ENCODE measurements at places on chromosomes 4 and X.

DNA sequence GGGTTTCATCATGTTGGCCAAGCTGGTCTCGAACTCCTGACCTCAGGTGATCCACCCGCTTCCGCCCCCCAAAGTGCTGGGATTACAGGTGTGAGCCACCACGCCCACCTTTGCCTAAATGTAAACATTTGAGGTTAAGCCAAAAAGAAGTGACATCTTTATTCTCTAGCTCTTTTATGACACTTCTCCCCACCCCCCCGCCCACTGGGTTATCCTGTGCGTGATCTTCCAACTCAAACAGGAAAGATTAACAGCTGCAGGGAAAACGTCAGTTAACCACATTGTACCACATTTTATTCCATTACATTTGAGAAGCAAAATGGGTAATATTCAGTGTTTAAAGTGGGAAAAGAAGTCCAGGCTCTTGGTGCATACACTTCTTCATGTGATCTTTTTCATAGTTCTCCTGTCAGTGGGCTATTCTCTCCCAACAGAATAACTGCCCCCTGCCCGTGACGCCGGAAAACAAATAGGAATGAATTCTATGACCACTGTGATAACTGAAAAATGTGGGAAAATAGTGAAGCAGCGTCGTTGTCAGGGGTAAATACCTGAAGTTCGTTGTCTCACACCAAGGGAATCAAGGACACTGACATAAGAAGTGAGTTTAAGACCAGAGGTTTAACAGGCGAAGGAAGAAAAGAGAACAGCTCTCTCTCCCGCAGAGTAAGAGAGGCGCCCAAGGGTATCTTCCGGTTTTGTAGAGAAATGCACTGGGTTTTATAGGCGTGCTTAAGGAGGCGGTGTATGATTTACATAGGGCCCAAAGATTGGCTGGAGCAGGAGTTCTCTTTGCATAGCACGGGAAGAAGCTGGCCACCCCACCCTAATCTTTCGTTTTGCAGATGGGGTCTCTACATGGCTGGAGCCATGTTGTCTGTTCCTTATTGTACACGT is 9.7 kb upstream of the SRD5A3 start:
- no peak for DNase-seq

GRCh38 chr4:100926039-100926717 is 408.4 kb upstream of the EMCN start:
- no peak for DNase-seq

- no peak for DNase-seq
Observed at GRCh38 chr4:158043971-158044618, 128.7 kb downstream of the GASK1B start.

DNA sequence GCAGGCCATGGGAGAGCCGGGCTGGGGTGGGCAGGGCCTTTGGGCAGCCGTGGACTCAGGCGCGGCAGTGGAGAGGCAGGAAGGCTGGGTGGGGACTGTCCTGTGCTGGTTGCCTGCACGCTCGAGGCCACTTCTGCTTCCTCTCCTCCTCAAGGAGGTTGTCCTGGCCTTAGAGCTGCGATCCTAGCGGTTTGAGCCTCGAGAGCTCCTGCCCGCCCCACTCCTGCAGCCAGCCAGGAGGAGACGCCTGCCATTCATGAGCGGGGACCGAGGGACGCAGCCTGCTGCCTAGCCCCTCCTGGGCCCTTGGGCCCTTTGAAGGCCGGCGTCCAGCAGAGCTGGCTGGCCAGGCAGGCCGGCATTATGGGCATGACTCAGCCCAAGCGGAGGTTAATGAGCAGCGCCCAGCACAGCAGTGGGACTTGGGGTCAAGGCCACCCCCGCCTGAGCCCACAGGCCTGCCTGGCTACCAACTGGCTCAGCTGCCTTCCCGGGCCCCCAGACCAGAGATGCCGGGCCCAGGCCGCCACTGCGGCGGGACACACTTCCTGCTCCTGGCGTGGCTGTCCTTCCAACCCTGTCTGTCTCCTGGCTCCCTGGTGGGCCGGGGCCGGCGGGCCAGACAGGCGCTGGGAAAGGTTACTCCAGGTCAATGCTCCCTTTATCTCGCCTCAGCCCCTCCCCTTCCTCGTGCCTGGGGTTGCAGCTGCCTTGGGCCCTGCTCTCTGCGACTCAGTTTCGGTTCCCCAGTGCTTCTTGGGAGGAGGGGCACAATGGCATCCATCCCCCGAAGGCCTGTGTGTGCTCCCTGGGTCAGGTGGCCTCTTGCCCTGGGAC is 1.8 kb downstream of the ABCD1 start:
- DNase-seq, result no peak

GRCh38 chr4:123096038-123096437 is 173.6 kb upstream of the NUDT6 start:
- DNase-seq, result peak; percentile 11

- no peak for DNase-seq
Observed at GRCh38 chrX:40805404-40805803, 70.1 kb upstream of the MED14 start.

DNA sequence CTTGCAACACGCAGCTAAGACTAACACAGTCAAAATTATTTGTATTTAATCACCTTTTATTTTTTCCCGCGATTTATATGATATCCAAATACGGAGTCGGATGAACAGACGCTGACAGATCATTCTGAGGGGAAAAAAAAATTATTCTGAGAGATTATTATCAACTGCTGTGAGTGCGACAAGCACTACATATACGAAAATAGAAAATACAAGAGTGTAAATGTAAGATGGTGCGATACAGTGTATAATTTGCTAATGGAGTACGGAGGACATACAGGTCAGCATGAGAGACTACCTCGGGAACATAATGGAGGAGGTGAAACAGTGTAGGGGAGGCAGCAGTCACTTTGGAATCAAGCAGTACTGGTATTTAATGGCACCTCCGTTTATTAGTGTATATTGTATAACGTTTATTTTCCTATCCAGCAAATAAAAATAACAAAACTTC is 2.8 kb upstream of the LIN54 start:
- no peak for DNase-seq

GRCh38 chr4:27986476-27986875 is 1125.8 kb downstream of the STIM2 start:
- DNase-seq, result no peak

DNA sequence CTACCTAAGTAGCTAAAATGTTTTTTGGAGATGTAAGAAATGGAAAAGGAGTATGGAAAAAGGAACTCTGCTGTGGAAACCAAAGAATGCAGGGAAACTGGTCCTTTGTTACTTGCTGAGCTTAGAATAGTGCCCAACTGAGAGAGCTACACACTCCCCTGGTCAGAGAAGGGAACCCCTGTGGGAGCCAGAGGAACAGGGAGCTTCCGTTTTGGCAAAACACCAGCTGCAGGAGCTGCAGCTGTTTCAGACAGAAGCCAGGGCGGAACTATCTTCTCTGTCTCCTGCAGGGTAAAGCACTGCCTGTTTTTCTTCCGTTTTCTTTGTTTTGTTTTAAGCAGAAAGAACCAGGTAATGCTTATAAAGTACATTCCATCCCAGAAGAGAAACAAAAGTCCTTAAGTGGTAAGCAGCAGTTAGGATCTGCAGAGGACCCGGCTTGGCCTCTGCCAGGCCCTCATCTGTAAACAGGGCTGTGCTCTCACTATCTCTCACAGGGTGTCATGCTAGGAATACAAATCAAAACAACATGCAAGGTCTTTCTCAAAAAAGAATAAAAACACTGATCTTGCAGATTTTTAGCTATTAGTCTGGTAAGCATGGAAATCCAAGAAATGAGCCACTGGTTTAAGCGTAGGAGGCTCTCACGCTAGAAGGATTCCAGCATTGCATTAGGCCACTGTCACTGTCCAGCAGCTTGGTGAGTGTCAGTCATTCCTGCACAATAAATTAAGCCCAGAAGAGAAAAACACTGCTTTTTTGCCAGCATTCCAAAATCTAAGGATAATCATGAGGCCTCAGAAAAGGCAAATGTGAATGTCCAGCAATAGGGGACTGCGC is 76.1 kb downstream of the CHST7 start:
- DNase-seq, result peak; percentile 14

- DNase-seq, result peak; percentile 5
Observed at GRCh38 chr4:47167081-47168035, 136.0 kb downstream of the GABRB1 start.

DNA sequence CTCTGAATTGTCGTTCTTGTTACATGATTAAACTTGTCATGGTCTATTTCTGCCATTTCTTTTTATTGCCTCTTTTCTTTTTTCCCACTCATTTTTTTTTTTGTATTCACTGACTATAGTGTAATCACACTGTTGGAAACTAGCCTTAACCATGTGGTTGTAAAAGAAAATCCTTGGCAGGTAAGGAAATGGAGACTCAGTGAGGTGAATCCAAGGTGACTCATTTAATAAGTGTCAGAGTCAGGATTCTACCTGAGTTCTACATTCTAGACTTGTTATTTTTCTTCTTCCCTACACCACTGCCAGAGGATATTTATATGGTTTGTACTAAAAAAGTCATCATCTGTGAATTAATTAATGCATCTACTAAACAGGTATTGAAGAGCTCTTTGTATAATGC is 152.2 kb downstream of the CBLL2 start:
- no peak for DNase-seq

GRCh38 chr4:73664470-73664869 is 44.2 kb upstream of the RASSF6 start:
- no peak for DNase-seq

DNA sequence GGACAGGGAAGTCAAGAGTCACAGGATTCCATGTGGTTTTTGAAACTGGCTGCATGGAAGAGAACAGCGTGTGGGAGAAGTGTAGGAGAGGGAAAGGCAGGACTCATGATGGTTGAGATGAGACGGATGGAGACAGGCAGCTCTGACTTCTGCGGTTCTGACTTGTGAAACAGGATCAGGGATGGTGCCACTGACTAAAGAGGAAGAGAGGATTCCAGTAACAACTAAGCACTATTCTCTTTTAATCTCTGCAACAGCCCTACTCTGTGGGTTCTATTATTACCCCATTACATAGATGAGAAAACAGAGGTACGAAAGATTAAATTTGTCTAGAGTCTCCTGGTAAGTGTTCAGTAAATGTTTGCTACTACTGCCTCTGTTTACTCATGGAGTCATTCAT is 156.3 kb downstream of the CBR4 start:
- DNase-seq, result no peak

GRCh38 chr4:121053601-121054143 is 18.7 kb downstream of the NDNF start:
- DNase-seq, result peak; percentile 75

- peak; percentile 50 for DNase-seq
Observed at GRCh38 chrX:104113222-104113965, 1.1 kb downstream of the ZCCHC18 start.

DNA sequence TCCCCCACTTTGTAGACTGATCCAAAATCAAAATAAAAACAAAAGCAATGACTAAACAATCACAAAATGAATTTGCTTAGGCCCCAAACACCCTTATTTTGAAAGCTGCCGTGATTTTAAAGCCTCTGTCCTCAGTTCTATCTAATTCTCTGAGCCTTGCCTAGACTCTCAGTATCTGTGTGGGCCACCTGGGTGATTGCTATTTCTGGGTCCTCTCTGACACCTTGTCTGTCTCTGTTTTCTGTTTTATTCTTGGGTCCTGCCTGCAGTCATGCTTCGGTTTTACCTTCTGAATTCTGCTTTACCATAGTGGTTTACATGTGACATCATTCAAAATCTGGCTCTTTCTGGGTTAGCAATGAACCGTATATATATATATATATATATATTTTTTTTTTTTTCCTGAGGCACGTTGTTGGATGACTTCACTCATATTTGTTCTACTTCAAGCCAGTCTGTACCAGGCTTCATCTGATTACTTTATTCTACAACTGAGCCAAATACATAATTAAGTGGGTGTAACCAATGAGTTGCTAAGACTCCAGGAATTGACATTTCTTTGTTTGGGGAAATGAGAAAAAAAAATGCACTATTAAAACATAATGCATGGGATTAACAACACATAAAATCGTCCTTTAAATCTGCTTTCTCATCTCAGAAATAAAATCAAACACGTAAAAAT is 710.7 kb upstream of the SLIT2 start:
- no peak for DNase-seq

- DNase-seq, result no peak
Observed at GRCh38 chr4:33841120-33841519, 2403.2 kb downstream of the ARAP2 start.

GRCh38 chr4:155179216-155179615 is 29.2 kb upstream of the NPY2R start:
- DNase-seq, result peak; percentile 2

GRCh38 chrX:42748067-42748850 is 29.7 kb downstream of the PPP1R2C start:
- peak; percentile 47 for DNase-seq

GRCh38 chr4:646460-646859 is 21.1 kb downstream of the PDE6B start:
- no peak for DNase-seq

DNA sequence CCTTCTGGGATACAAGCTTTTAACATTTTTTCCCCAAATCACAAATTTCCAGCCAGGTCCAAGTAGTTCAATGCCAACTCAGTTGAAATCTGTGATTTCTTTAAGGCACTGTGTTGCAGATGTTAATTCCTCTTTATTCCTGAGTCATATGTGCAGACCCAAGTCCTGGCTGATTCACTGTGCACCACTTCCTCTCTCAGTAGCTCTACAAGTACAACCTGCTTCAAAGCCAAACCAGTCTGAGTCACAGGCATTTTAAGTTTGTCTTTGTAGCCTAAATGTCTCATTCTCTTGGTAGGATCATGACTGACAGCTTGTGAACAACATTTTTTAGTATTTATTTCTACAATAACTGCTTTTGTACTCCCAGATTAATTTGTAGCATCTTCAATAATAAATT is 165.6 kb upstream of the S100G start:
- DNase-seq, result peak; percentile 93

- peak; percentile 65 for DNase-seq
Observed at GRCh38 chrX:40644821-40645358, 2.5 kb downstream of the CXorf38 start.

DNA sequence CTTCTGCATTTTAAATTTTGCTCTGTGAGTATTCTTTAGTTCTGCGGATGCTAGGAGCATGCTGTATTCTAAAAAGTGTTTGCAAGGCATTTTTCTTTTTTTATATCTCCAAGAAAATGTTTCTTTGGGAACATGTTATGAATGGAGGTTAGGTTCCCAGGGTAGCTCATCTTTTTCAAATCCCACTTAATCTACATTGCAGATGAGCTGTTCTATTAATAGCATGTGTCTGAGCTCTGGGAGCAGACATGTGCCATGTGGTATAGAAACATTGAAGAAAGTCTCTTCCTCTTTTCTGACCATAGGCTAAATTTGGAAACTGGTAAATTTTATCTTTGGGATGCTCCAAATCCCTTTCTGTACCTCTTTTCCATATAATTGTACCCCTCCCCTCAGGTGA is 23.2 kb downstream of the DIAPH2 start:
- DNase-seq, result peak; percentile 1

DNA sequence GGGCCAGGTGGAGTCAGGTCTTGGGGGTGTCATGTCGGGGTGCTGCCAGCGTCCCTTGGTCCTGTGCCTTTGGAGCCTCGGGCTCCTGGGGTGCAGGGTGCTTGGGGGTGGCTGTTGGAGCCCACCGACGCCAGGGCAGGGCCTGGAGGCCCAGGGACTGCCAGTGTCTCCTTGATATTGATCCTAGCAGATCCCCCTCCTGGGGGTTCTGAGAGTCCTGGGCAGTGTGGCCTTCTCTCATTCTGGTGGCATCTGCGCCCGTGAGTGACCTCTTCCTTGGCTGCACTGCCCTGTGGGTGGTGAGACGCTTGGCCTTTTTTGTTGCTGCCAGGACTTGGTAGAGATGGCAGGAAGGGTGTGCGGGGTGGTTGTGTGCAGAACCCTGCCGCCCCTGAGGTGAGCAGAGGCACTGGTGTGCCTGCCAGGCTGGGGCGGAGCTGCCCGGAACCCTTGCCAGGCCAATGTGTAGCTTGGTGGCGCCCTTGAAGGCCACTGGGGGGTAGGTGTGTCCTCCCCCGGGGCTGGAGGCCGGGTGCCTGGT is 7.0 kb downstream of the NAT8L start:
- DNase-seq, result no peak

- no peak for DNase-seq
Observed at GRCh38 chrX:36856849-36857248, 151.3 kb upstream of the FAM47C start.
